ENCODE measurements at places on chromosomes 2 and 18.

DNA sequence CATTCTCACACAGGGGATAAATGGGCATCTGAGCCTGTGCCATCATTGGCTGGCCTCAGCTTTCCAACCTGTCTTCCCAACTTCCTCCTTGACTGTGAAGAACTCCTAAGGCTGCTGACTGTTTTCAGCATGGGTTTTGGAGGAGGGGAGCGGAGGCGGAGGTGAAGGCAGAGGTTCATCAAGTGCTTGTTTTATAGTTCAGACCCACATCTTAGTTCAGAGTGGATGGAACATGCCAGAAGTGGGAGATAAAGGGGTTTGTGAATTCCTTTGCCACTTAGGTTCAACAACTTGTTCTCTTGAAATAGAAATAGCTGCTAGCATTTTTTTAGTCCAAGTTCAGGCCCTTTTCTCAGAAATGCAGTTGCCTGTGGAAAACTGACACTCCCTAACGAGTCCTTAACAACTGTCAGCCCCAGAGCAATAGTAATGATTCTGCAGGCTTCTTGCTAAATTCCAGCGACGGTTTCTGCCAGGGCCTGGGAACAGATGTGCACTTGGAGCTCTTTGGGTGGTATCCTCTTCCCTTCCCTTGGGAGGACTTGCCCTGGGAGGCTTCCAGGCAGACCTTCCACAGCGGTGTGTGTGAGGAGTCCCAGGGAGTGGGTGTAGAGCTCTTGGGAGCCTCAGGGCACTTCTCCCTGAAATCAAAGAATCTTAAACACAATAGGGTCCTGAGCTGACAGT lies 30.1 kb upstream of the ITGA6 start:
- H3K4me1 ChIP-seq = no peaks in the 10 kb centered on the region
- no peak overlapping the region for H3K4me3 ChIP-seq
- DNase-seq = no peak
- H3K36me3 ChIP-seq = no peaks in the 10 kb centered on the region
- H3K27me3 ChIP-seq = no peaks in the 10 kb centered on the region

- H3K4me3 ChIP-seq = no peak overlapping the region
- no peak for DNase-seq
- no peaks in the 10 kb centered on the region for H3K4me1 ChIP-seq
- no peak overlapping the region for H3K27ac ChIP-seq
- no peaks in the 10 kb centered on the region for H3K36me3 ChIP-seq
Observed at GRCh38 chr2:197604117-197604860, 71.1 kb downstream of the RFTN2 start.

- no peak for DNase-seq
- H3K4me3 ChIP-seq = no peak overlapping the region
- H3K27me3 ChIP-seq = no peaks in the 10 kb centered on the region
- no peaks in the 10 kb centered on the region for H3K36me3 ChIP-seq
Observed at GRCh38 chr2:108444941-108445840, 3.8 kb upstream of the GCC2 start.

DNA sequence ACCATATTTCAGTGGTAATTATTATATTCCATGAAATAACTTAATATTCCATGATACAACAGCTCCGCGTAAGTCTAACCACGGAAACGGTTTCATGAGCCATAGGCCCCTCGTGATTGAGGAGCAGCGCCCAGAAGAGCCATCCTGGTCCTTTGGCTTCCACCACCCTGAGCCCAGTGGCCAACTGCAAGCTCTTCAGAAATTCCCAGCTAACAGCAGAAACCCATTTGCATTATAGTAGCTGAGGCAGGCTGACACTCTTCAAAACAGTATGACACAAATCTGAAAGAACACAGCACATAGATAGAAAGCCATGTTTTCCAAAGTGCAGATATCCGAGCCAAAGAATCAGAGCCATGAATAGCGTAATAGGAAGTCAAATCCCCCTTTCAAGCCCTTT lies 120.9 kb upstream of the NFATC1 start:
- no peak for DNase-seq
- no peaks in the 10 kb centered on the region for H3K36me3 ChIP-seq
- H3K4me1 ChIP-seq = no peaks in the 10 kb centered on the region
- H3K4me3 ChIP-seq = no peak overlapping the region
- no peak overlapping the region for H3K27ac ChIP-seq
- H3K27me3 ChIP-seq = no peaks in the 10 kb centered on the region

- DNase-seq = no peak
- no peak overlapping the region for H3K4me3 ChIP-seq
- H3K27ac ChIP-seq = no peak overlapping the region
- no peaks in the 10 kb centered on the region for H3K27me3 ChIP-seq
- H3K4me1 ChIP-seq = no peaks in the 10 kb centered on the region
Observed at GRCh38 chr2:165408186-165408585, 61.3 kb upstream of the CSRNP3 start.

DNA sequence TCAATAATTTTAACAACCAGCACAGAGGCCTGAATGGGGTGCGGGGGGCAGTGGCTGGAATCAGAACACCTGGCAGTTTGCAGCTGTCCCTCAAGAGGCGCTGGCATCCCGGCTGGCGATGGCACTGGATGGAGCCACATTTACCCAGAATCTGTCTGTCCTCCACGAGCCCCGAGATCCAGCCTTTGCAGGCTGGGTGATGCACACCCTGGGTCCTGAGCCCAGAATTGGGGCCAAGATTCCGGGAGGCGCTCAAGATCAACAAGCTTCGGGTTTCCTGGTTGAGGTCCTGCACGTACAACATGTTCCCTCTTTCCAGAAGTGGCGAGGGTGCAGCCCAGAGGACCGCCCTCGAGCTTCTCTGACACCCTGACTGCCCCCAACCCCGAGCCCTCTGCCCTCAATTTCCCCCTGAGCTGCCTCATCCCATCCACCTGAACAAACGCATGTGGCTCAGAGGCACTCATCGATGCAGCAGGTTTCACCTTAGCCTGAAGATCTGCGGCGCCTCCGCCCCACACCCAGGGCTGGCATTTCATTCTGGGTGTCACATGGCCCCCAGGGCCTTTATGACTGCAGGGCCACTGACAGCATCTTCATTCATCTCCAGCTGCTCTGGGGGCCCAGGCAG lies 97.5 kb downstream of the TFCP2L1 start:
- H3K4me1 ChIP-seq = no peaks in the 10 kb centered on the region
- H3K36me3 ChIP-seq = no peaks in the 10 kb centered on the region
- H3K27me3 ChIP-seq = no peaks in the 10 kb centered on the region
- DNase-seq = no peak
- no peak overlapping the region for H3K4me3 ChIP-seq
- H3K27ac ChIP-seq = no peak overlapping the region

- no peaks in the 10 kb centered on the region for H3K36me3 ChIP-seq
- no peak overlapping the region for H3K27ac ChIP-seq
- H3K27me3 ChIP-seq = no peaks in the 10 kb centered on the region
- H3K4me3 ChIP-seq = no peak overlapping the region
- no peak for DNase-seq
- H3K4me1 ChIP-seq = no peaks in the 10 kb centered on the region
Observed at GRCh38 chr2:3257166-3257565, 120.5 kb downstream of the EIPR1 start.

GRCh38 chr2:1791006-1791605 lies 46.8 kb upstream of the PXDN start:
- H3K27ac ChIP-seq = no peak overlapping the region
- no peak overlapping the region for H3K4me3 ChIP-seq
- no peaks in the 10 kb centered on the region for H3K36me3 ChIP-seq
- H3K27me3 ChIP-seq = no peaks in the 10 kb centered on the region

DNA sequence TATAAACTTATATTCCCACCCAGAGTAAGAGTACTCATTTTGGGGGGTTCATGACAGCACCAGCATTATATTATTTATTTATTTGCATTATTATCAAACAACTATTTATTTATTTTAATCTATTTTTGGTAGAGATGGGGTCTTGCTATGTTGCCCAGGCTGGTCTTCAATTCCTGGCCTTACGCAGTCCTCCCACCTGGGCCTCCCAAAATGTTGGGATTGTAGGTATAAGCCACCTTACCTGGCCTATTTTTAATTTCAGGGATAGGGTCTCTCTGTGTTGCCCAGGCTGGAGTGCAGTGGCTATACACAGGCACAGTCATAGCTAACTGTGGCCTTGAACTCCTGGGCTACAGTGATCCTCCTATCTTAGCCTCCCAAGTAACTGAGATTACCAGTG lies 30.7 kb downstream of the GEMIN6 start:
- no peaks in the 10 kb centered on the region for H3K4me1 ChIP-seq
- no peak overlapping the region for H3K4me3 ChIP-seq
- no peak overlapping the region for H3K27ac ChIP-seq

- DNase-seq = peak; percentile 88
- H3K27me3 ChIP-seq = no peaks in the 10 kb centered on the region
- H3K4me1 ChIP-seq = peaks cover 20% of the 10 kb centered on the region
- peak overlapping the region; percentile 77 for H3K27ac ChIP-seq
- H3K4me3 ChIP-seq = no peak overlapping the region
- no peaks in the 10 kb centered on the region for H3K36me3 ChIP-seq
Observed at GRCh38 chr2:234989183-234989701, 37.4 kb downstream of the SH3BP4 start.

DNA sequence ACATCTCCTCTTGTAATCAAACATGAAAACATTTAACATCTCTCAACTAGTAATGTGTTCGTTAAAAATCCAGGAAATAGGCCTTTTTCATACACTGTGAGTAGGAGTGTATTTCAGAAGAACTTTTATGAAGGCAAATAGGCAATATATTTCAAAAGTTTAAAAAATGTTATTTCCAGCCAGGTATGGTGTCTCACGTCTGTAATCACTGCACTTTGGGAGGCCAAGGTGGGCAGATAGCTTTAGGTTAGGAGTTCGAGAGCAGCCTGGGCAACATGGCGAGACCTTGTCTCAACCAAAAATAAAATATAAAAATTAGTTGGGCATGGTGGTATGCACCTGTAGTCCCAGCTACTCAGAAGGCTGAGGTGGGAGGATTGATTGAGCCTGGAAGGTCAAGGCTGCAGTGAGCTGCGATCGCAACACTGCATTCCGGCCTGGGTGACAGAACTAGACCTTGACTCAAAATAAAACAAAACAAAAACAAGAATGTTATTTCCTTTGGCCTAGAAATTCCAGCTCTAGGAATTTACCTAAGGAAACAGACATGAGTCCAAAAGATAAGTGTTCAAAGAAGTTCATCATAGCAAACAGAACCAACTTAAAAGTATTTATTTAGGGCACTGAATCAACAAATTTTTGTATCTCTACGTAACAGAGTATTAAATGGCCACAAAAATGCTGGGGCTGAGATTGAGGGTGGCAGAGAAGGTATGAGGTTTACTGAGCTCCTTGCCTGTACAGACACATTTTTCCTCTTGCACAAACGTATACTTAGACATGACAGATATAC lies 14.9 kb downstream of the RBKS start:
- DNase-seq = no peak
- H3K36me3 ChIP-seq = no peaks in the 10 kb centered on the region
- no peaks in the 10 kb centered on the region for H3K27me3 ChIP-seq
- H3K4me3 ChIP-seq = no peak overlapping the region
- H3K27ac ChIP-seq = no peak overlapping the region

DNA sequence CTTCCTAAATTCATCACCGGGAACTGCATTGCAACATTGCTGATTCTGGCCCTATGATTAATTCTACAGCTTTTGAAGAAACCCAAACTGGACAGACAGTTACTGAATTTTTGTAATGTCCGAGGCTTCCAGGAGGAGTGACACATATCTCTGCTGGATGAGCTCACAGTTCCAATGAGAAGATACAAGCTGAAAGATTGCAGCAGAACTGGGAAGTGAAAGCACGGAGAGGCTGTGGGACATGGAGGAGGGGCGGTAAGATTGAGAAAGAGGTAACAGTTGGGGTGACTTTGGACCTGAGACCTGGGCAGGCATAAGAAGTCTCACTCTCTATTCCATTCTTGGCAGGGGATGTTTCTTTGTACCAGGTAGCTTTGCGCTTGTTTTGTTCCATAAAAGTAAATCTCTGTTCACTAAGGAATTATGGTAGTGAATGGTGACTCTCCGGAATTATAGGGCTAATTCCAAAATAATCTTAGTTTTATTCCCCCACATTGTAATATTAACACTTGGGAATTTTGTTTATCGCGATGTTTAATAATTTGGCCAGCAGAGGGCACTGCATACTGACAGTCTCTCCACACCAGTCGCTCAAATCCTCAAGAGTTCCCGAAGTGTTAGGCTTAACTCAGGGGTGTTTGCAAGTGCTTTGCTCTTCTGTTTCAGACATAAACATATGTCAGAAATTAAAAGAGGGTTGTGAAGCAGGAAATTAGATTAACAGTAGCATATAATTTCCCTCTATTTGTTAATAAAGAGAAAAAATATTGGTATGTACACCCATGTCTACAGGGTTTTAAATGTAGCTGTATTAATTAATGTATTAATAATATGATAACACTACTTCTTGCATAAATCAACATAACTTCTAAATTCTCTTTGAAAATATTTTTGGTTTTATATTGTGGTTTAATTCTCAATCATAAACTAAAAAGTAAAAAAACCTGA lies 201.4 kb downstream of the SOCS6 start:
- no peak overlapping the region for H3K27ac ChIP-seq
- peak overlapping the region; percentile 34 for H3K4me3 ChIP-seq
- no peaks in the 10 kb centered on the region for H3K36me3 ChIP-seq
- no peaks in the 10 kb centered on the region for H3K4me1 ChIP-seq
- DNase-seq = no peak

GRCh38 chr2:173963817-173964564 lies 1.2 kb downstream of the SP3 start:
- H3K27ac ChIP-seq = peak overlapping the region; percentile 100
- no peaks in the 10 kb centered on the region for H3K27me3 ChIP-seq
- DNase-seq = peak; percentile 97
- H3K36me3 ChIP-seq = no peaks in the 10 kb centered on the region

DNA sequence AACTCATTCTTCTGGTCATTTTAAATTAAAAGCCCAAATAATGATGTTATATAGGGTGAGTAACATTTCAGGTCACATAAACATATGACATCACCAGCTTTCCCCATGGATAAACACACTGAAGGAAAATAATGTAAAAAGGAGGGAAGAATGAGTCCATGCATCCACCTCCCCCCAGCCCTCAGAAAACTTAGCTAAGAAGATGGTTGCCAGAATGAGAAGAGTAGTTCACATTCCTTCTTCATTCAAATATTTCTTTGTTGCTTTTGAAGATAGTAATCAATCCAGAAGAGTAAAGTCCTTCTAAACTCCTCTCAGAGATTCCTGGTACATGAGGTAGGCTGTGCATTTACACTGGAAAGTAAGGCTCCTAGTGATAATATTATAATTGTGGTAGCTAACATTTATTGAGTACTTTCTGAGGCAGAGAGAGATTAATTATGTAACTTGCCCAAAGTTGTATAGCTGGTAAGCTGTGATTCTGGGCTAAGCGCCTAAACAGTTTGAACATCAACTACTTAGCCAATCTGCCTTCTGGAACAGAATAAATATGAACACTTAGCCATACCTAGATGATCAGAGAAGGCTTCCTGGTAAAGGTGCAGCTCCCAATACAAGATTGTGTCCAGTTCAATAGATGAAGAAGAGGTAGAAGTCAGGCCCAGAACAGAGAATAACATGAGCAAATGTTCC lies 256.7 kb upstream of the FN1 start:
- peaks cover 31% of the 10 kb centered on the region for H3K4me1 ChIP-seq
- no peak overlapping the region for H3K4me3 ChIP-seq
- H3K27ac ChIP-seq = no peak overlapping the region

GRCh38 chr2:106282462-106283170 lies 88.5 kb upstream of the UXS1 start:
- no peaks in the 10 kb centered on the region for H3K27me3 ChIP-seq
- H3K4me1 ChIP-seq = no peaks in the 10 kb centered on the region
- no peak overlapping the region for H3K4me3 ChIP-seq
- no peak overlapping the region for H3K27ac ChIP-seq
- H3K36me3 ChIP-seq = no peaks in the 10 kb centered on the region

All from right lobe of liver (tissue), 6 donors.